ENCODE measurements at places on chromosomes 13 and 19.

GRCh38 chr19:12333162-12334159 lies at the start of gene ZNF563:
Gene ZNF563, minus strand, starts transcription at chr19:12333633. Its CDS starts 151 bp downstream, at chr19:12333482.
- peak; percentile 92 for DNase-seq

GRCh38 chr19:5153601-5154128 lies 184.8 kb downstream of the KDM4B start:
- no peak for DNase-seq

DNA sequence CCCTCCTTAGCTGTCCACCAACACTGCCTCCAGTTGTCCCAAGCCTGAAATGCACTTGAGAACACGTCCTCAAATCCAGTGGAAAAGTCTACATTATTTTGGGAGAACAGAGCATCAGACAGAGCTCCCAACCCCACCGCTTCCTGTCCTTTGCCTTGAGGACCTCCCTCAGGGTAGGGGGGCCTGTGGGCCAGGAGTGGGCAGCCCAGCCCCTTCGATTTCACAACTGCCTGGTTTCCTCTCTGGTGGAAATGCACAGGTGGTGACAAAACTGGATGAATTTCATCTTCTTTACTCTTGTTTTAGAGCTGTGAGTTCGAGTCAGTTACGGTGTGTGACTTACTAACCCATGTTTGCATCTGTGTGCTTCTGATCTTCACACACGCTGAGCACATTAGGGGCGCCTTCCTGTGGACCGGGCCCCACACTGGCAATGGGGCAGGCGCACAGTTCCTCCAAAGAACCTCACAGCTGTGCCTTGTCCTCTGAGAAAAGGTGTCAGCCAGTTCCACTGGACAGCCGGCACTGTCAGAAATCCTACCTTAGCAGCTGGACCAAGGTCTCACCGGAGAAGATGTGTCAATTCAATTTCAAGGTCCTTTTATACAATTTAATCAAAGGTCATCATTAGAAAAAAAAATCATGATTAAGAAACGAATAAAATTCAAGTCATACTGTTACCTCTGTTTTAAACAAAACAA lies 80.2 kb downstream of the IRS2 start:
- DNase-seq, result no peak

- peak; percentile 35 for DNase-seq
Observed at GRCh38 chr19:2337329-2337707, 8.8 kb downstream of the SPPL2B start.

GRCh38 chr13:37366044-37366770 lies 232.4 kb downstream of the POSTN start:
- no peak for DNase-seq

- no peak for DNase-seq
Observed at GRCh38 chr13:110301083-110301482, 5.9 kb downstream of the COL4A1 start.

- DNase-seq, result no peak
Observed at GRCh38 chr19:30086916-30087315, 144.9 kb downstream of the URI1 start.

GRCh38 chr13:74145249-74145975 lies 11.2 kb upstream of the KLF12 start:
- peak; percentile 66 for DNase-seq
